ENCODE measurements at places on chromosomes 2 and 18.

DNA sequence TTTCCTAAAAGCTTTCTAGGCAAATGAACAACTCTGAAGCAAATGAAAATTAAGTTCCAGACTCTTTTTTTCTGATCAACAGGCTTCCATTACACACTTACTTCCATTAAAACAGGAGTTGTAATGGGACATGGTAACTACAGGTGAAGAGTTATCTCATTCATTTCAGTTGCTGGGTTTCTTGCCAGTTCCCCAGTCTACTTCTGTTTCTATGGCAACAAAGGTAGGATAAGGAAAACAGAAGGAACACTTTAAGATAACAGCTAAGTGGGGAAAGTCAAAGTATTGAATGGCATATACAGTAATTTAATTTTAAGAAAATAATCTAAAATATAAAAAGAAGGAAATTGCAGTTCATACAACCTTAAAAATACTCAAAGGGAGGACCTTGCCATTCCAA lies 25.1 kb downstream of the BAZ2B start:
- no peak for DNase-seq

DNA sequence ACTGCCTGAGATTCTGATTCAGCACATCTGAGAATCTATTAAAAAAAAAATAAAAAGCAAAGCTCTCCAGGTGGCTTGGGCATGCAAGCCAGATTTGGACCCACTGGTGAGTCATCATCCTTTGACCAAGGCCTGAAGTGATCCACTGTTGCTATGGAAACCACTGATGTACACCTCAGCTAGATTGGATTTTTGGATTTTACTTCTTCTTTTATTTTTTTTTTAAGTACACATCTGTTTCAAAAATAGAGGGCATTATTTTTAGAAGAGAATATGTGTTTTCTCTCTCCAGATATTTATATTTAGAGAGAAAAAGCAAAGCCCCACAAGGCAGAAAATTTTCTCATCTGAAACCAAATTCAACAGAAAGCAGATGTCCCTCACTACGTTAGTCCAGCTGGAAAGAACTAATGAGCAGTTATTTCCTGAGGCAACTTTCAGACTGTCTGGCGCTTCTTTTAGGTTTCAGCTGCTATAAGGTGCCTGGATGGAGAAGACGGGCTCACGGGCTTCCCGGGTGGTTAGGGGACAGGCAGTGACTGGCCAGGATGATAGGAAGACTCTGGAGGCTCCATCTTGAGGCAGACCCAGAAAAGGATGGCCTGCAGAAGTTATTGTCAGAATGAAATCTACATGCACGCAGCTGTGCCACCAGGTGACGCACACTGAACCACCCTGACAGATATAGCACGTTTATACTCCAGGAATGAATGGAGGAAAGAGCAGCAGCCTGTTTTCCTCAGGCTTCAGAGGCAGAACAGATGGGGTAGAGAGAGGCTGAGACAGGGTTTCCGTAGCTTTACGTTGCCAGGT lies 50.5 kb downstream of the MRPL35 start:
- DNase-seq = no peak

- no peak for DNase-seq
Observed at GRCh38 chr2:11024259-11024645, 112.5 kb downstream of the KCNF1 start.

DNA sequence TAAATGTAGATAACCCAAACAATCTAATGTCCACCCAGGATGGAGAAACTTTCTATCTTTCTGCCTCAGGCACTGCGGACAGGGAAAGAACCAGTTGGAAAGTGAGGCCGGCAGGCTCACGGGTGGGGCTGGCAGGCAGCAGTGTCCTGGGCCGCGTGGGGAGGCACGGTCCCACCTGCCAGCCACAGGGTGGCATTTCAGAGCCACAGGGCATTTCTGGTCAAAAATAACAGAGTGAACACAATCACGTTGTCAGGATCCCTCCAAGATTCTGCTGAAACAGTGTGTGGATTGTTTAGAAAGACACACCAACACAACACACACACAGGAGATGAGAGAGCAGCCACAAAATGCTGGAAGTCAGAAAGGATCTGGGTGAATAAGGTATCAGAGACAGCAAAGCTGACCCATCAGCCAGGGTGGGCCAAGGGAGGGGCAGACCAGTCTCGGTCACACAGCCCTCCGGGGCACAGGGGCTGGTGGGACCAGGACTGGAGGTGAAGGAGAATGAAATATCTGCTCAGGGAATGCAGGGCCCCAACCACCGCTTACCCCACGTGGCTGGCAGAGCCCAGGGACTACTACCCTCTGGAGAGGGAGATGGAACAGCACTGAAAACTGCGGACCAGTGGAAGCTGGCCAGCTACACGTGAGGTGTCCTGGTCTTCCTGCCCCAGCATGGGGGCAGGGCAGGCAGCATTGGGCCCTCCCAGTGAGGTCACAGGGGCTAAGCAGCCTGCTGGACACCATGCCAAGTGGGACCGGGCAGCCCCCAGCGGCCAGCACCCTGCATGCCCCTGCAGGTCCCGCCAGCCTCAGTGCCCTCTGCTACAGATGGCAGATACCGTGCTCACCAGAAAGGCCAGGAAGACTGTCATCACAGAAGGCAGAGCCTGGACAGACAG lies 173.9 kb downstream of the HDAC4 start:
- DNase-seq = no peak

DNA sequence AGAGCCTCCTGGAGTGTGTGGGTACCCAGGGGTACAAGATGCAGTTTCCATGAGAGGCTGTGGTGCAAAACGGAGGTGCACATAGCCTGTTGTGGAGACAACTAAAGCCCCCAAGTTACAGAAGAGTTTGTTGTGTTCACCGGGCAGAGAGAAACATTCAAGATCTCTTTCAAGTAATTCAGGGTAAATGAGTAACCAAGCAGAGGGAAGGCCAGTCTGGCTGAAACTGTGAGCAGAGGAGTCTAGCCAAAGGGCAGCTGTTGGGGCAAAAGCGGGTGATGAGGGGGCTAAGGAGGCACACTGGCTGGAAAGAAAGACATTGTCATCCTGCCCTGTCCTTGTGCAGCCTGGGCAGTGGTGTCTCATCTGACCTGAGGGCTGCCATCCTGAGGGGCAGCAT lies 52.0 kb downstream of the CXCR4 start:
- no peak for DNase-seq

GRCh38 chr2:212427638-212428037 lies 111.0 kb downstream of the ERBB4 start:
- no peak for DNase-seq

DNA sequence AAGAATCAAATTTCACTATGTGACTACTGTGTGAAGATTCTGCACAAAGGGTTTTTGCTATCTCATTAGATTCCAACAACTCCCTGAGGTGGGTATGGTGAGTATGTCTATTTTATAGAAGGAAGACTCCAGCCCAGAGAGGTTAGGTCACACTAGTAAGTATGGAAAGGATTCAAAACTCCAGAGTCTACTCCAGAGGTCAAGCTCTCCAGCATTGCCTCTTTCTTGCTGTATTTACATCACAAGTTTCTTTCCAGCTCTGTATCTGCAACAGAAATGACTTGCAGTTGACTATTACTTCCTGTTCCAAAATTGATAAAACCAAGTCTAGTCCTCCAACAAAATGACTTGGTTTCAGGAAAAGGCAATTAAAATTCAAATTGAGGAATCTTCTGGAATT lies 2.1 kb downstream of the COL4A4 start:
- DNase-seq = no peak

DNA sequence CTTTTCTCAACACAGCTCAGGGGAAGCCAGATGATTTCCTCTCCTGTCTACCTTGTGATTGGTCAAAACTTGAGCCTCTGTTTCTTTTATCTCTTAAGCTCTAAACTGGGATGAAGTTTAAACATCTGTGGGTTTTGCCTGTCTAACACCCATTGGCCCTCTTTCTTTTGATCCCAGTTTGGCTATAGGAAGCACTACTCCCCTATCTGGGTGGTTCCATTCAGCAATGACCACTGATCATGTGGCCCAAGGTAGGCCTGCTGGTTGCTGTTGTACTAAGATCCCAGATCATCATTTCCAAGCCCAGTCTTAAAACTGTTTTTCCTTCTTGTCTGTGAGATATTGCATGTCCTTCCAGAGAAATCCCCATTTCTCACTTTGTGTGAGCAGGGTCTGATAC lies 51.6 kb upstream of the STPG4 start:
- DNase-seq = no peak

- DNase-seq = no peak
Observed at GRCh38 chr18:3692691-3693090, 242.7 kb downstream of the TGIF1 start.

DNA sequence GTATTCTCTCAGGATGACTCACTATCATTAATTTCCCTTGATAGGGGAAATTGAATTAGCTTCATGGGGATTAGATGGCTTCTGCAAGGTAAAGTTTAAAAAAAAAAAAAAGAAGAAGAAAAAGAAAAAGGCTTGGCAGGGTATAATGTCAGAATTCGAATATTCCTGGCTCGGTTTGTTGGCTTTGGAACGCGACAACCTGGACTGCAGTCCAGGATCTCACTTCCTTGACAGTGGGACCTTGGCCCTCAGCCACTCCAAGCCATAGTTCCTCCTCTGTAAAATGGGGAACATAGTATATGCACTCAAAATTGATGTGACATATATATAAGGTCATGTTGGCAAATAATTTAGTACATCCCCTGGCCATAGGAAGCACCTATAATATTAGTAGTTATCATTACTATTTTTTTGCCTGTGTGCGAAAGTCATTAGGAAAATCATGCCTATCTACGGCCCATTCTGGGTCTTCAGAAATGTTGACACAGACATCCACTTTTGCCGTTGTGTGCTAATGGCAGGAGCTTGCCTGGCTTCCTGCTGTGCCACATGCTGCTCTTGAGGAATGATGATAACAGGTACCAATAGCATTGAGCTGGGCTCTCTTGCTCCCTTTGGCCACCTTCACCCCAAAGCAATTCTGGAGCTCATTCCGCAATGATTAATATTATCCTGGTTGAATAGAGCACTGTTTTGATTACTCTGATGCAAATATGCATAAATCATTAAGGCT lies 97.9 kb downstream of the MTCL1 start:
- no peak for DNase-seq

DNA sequence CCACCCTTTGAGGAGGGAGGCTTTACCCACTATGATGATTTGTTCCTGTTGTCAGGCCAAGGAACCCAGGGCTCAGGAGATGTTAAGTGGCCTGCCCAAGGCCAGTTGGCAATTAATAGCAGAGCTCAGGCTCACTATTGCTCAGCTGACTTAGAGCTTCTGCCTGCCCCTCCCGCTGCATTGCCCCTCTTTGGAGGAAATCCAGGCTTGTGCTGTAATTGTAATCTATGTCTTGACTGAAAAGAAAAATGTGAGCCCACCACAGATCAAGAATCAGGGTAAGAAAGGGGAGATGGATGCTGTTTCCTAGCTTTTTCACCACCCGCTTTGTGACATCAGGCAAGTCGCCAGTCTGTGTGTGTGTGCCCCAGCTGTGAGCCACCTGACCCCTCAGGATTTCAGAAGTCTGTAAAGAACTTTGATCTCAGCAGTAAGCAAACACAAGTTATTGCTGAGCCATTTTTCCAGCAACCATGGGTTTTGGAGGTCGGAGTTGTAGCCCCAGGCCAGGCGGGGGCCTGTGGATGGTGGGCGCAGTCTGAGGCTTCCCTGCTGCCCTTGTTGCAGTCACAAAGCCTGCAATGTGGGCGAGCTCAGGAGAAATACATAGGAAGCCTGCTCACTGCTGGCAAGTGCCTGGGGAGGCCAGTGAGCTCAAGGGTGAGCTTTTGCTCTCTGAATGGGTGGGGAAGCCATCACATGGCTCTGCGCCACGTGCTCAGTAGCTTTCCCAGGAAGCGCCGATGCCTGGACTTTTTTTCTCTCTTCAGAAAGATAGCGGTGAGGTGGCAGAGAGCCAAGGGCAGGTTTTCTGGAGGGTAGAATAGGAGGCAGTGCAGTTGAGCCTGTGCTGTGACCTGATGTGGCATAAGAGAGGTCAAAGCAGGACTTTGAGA lies 6.1 kb downstream of the CABLES1 start:
- no peak for DNase-seq

DNA sequence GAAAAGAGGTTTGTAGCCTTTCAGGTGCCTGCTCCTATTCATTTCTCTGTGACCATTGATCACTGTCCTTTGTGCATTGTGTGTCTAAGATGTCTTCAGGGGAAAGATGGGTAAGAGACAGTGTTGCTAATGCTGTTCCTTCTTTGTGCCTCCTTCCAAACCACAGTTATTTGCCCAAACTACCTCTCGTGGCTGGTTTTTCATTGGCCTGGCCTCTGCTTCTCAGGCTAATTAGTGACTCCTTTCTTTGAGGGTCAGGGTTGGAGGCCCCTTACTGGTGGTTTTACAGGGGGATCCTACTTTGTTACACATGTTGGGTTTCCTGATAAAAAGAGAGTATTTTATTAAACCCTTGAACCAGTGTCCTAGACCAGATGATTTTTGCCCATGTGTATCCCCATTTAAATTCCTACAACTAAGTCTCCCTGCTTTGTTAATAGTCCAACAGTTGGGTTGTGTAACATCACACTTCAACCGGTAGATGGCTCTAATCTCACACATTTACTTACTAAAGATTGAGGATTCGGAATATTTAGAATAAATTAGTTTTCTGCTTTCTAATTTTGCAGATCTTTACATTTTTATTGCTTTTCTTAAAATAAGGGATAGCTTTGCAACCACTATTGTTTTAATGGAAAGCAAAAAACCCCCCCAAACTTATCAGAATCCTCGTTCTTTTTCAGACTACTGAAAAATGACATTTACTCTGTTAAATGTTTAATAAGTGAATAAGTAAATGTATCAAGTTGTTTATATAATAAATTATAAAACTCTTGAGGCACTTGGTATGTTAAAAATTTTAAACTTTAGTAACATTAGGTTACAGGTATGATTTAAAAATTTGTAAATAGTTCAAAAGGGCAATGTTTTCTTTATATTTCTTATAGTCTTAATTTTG lies 2.4 kb downstream of the MARS2 start:
- no peak for DNase-seq

DNA sequence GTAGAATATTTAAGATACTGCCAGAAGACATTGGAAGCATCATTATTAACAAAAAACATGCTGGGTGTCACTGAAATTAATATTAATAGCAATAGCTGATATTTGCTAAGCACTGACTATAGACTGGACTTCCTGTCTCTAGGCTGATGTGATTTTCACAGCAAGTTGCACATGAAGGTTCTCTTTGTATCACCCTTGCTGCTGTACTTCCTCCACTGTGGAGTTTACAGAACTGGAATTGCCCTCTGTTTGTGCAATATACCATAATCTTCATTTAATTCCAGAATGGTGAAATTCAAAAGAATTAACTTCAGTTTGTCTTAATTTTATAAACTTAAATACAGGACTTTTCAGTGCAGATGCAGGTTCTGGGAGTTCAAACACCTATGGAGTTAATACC lies 585.1 kb downstream of the RNF144A start:
- no peak for DNase-seq
